ENCODE measurements at places on chromosomes 11 and 22.

DNA sequence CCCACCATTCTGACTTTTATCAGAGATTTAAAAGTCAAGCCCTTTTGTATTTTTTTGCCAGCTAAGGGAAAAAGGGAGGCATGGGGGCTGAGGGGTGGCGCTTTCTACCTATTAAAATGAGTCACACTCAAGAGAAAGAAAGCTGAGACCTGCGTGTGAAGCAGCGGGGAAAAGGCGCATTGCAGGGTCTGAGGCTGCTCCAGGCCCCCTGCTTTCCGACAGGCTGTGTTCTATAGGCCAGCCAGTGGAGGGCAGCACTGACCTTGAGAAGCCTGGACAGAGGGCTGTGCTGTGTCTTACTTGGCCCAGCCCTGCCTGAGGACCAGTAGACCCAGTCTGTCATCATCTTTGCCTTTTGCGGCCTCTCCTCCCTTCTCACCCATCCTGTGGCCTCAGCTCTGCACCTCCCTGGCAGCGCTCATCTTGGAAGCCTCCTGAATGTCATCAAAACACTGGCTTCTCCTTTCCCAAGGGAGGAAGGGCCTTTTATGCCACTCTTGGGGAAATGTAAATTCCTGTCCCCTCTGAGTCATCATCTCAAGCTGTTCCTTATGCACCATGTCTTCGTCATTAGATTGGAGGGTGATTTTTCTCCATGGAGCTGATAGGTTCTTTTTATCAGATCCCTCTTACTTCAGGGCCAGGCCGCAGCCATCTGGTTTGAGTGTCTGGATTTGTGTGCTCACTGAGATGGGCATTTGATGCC is 12.6 kb upstream of the MAPK8IP1 start:
- peak; percentile 70 for DNase-seq

DNA sequence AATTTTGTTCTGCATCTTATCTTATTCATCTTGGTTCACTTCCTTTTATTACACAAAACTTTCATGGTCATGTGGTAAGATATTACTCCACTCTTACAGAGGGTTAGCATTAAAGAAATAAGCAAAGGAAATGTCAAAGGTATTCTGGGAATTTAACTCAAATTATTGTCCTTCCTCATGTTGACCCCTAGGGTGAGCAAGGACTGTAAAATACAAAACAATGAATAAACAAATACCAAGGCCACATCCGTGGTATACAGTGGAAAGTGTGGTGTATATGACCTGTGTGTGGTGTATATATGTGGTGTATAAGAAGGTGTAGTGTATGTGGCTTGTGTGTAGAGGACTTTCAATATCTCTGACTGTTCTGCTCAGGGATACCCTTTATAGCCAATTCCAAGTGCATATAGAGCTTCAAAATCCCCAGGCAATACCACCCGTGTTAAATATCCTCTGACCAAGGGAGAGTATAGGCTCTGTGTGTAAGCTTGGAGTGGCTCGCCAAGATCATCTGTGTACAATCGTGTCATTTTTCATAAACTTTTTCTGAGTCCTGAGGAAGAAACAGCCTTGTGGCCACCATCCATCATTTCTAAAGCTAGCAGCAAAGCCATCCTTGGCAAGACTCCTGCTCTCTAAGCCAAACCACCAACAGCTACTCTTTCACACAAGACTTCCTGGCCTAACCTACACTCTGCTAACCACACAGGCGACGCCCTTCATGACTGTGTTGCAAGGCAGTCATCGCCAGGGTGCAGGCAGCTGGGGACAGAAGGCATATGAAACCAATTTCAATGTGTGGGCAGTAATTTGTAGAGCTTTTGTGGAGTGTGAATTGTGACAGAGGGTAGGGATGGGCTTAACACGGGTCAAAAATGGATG is 548.0 kb downstream of the ETS1 start:
- DNase-seq: peak; percentile 47

DNA sequence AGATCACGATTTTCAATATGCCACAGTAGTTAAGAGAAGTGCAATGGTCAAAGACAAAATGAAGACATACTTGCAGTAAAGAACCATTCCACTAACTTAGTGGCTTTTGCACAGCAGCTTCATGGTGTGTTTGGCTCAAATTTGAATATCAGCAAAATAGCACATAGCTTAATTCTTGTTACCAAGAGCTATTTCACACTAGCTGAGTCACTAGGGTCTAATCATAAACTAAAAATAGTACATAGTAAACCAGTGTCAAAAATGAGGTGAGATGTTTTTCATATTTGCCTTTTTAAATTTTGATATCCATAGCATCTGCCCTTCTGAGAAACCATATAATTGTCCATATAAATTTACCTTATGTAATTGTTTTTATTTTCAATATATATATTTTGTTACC is 325.0 kb upstream of the LUZP2 start:
- DNase-seq: no peak

DNA sequence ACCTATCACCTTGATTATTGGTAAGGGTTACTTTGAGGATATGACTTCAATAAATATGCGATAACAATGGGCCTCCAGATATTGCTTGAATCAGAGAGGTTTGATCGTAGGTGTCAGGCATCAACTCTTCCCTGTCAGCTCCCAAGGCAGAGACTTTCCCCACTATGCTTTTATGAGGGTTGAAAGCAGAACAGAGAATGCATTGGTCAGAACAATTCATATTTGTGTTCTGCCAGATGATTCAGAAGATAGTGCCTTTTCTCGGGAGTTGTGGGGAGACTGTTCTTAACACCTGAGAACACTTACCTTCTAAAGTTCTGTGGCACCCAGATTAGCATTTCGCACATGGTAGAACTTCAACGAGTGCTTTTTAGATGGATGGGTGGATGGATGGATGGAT is 386.3 kb upstream of the CADM1 start:
- DNase-seq: no peak

GRCh38 chr11:47724041-47724729 is 9.0 kb upstream of the AGBL2 start:
- DNase-seq: no peak

- no peak for DNase-seq
These were observed 137.7 kb downstream of the WT1 start for GRCh38 chr11:32297611-32298011.

DNA sequence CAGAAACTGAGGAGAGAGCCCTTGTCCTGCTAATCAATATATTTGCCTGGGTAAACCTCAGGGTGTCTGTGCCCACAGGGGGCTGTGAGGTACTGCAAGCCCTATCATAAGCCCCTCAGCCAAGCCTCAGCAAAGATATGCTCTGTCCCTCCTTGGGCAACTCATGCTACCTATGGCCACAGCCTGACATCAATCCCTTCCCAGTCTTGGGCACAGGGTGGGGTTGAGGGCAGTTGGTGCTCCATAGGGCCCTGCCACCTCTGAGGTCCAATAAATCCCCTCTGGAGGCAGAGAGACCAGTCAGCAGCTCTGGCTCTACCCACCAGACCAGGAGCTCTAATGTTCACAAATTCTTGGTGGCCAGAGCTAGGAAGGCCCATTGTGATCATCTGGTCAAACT is 23.8 kb downstream of the TPBGL start:
- no peak for DNase-seq

DNA sequence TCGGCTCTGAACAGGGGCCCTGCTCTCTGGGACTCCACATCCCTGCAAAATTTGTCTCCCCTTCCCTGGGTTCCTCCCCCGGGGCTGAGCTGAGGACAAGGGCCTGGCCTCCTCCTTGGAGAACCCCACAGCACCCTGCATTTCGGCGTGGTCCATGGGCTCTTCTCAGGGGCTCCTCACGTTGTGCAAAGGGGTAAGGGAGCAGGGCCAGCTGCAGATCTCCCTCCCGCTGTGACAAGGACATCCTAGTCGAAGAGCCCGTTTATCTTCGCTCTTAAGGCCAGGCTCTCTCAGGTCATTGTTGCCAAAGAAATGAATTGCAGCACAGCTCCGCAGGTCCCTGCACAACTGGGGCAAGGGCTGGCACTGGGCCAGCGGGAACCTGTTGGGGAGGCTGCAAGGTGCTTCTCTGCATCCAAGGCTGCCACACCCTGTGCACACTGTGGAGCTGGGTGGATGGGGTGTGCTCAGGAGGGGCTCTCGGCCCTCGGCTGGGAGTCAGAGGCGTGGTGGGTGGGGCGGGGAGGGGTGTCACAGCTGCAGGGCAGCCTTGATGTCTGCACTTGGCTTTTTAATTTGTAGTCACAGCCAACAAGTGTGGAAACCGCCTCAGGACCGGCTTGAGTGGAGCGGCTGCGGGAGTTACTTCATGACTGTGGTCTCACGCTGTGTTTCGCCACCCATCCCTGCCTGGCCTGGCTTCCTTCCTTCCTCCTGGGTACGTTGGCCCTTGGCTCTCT is 26.6 kb upstream of the SEPTIN5 start:
- no peak for DNase-seq

- DNase-seq: no peak
These were observed 6.2 kb downstream of the HPS4 start for GRCh38 chr22:26477341-26477731.

- peak; percentile 99 for DNase-seq
These were observed at the start of gene MSANTD4 for GRCh38 chr11:106021967-106022794. TSS of gene MSANTD4 (minus strand) at chr11:106022240. CDS start at chr11:106010917, 11,323 bp downstream.

GRCh38 chr11:128210148-128210940 is 377.0 kb downstream of the ETS1 start:
- peak; percentile 43 for DNase-seq

- no peak for DNase-seq
These were observed 198.5 kb upstream of the MTNR1B start for GRCh38 chr11:92770981-92771380.

DNA sequence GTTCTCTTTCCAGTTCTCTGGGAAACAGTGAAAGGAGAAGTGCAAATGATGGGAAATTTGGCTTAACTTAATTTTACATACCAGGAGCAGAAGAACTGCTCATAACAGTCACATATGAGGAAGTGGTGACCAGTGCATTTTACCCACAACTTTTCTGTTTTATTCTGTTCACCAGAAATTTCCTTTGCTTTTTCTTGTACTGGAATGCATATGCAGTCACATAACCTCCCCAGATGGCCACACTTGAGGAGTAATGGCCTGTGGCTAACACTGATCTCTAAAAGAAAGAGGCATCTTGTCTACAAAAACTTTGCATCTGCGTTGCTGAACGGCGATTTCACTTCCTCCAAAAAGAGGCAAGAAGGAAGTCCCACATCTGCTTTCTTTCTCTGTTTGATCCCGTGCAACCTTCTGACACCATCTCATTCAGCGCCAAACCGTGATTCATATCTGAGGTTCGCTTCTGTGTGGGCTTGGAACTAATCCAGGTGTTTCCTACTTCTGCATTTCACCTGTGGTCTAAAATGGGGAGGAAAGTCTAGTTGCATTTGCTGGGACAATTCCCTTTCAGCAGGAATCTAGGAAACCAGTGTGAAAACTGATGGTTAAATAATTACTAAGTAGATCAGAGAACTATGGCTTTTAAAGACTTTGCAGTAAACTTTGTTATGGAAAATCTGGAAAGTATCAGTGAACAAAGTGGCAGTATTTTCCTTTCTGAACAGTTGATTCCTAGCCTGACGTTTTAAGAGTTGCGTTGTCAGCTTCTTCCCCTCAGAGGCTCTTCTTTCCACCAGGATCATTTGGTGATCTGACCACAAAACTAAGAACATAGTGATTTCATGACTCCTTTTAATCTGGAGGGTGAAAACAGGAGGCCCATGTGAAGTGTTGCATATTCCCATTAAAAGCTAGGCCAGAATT is 4.2 kb upstream of the MPEG1 start:
- no peak for DNase-seq

DNA sequence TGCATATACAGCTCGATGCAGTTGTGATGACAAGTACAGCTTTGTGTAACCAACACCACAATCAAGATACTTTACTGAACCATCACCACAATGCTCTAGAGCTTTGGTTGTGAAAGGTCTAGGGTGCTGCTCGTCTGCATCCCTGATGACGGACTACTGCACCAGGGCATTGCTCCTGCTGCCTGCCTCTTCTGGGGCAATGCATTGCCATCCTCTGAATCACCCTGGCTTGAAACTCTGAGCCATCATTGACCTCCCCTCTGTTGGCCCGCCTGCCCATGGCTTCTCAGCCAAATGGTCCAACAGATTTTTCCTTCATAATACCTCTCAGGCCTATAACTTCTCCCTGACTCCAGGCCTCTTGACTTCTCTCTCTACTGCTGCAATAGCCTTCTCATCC is 77.4 kb upstream of the CSNK2A3 start:
- DNase-seq: no peak

- no peak for DNase-seq
These were observed 18.2 kb upstream of the CCDC34 start for GRCh38 chr11:27381238-27381666.

DNA sequence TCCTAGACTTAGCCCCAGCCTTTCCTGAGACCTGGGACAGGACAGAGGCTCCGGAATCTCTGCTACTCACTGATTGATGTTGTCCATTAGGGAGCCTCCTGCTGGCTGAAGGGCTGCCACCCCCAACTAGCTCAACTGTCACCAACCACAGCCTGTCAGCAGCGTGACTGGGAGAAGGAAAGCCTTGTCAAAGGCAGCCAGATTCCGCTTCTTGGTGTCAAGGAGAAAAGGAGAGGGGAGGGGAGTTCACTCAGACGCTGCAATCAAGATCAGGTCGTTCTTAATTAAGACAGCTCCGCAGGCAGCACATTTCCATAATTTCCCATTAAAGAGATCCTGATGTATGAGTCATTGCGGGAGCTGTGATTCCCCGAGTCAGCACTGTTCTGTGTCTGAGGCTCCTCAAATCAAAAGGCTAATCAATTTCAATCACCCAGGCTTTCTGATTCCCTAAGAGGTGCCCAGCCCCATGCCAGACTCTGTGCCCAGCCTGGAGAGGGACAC is 152.8 kb upstream of the ZBED5 start:
- DNase-seq: no peak

DNA sequence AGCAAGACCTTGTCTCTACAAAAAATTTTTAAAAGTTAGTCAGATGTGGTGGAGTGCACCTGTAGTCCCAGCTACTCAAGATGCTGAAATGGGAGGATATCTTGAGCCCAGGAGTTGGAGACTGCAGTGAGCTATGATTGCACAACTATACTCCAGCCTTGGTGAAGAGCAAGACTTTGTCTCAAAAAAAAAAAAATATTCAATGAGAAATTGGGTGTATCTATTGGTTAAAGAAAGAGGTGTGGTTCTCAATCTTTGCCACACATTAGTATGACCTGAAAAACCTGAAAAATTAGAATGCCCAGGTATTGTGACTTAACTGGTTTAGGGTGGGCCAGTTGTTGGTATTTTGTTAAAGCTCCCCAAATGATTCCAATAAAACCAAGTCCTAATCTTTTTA is 32.4 kb downstream of the MTNR1B start:
- DNase-seq: no peak

GRCh38 chr22:36177160-36177559 is 16.6 kb upstream of the APOL3 start:
- DNase-seq: no peak

All from amniotic stem cell (primary cell).